ENCODE measurements at places on chromosomes 12 and 14.

DNA sequence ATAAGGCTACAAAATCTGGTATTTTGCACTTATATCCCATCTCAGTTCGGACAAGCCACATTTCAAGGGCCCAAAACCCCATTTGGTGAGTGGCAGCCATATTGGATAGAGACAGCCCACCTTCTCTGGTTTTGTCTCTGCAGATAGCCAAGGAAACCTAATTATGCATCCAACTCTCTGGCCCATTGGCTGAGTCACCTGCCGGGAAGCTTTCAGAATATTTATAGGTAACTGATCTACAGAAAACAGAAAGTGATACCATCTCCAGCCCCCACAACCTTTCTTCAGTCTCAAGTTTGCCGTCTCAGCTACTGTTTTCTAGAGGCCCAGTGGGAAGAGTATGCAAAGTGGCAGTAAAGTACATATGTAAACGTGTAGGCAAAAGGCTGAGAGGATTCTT lies 33.7 kb upstream of the PPP1CC start:
- H3K27me3 ChIP-seq = no peaks in the 10 kb centered on the region
- H3K36me3 ChIP-seq = no peaks in the 10 kb centered on the region
- no peak overlapping the region for H3K27ac ChIP-seq
- DNase-seq = no peak
- H3K4me1 ChIP-seq = no peaks in the 10 kb centered on the region
- no peak overlapping the region for H3K4me3 ChIP-seq

DNA sequence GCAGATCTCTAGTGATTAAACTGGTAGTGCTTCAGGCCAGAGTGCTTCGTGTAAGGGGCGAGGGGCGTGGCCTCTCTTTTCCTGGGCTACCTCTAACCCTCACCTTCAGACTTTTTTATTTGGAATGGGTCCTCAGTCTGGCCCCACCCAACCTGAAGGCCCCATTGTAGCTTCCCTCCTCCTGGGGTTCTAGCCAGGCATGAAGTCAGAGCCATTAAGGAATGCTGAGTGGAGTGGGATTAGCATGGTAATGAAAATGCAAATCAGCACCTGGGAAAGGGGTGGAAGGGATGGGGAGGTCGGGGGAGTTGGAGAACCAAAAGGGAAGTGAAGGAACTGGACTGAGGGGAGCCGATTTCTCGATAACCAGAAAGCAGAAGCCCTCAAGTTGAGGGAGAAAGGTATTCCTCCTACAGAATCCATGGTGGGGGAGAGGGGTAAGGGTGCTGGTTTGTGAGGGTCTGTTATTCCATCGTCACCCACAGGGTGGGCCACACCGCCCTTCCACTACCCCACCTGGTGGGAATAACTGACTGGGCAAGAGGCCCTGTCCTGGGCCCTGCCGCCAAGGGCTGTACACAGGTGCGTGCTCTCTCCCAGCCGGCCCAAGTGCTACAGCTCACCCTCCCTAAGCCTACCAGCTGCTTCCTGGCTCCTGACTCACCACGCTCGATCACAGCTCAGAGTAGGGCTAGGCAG lies 14.1 kb downstream of the ZFHX2 start:
- H3K27ac ChIP-seq = peak overlapping the region; percentile 97
- peaks cover 14% of the 10 kb centered on the region for H3K36me3 ChIP-seq
- no peak for DNase-seq

DNA sequence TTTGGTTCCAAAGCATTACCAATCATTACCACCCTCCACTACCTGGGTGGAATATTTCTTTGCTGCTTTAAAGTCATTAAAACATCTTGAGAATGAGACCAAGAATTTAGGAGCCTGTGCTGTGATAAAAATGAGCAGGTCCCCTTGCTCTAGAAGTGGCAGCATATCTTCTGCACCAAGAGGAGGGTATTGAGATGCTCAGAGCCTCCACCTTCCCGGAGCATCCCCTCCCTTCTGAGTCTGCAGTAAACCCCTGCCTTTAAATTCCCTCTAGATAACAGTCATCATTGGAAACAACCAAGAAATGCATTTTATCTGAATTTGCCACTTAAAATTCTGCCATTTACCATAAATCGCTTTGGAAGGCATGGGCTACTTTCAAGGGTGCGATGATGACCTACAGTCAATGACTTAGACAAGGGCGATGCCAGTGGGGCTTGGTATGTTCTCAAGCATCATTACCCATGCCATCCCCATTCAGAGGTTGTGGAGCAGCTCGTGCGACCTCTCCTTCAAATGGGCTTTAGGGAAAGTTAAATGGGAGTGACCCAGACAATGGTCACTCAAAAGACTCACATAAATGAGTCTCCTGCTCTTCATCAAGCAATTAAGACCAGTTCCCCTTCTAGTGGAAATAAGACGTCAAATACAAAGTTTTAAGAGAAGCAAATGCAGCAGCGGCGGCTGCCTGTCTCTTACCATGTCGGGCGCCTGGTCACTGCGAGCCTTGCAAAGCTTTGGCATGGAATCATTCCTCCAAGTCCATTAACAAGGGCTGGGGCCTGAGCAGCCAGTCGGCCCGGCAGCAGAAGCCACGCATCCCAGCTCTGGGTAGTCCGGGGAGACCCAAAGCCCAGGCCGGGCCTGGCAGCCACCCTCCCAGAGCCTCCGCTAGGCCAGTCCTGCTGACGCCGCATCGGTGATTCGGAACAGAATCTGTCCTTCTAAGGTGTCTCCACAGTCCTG lies 334.5 kb downstream of the TMEM121 start:
- H3K4me3 ChIP-seq = no peak overlapping the region
- DNase-seq = no peak
- H3K36me3 ChIP-seq = no peaks in the 10 kb centered on the region
- H3K27ac ChIP-seq = no peak overlapping the region
- no peaks in the 10 kb centered on the region for H3K27me3 ChIP-seq

DNA sequence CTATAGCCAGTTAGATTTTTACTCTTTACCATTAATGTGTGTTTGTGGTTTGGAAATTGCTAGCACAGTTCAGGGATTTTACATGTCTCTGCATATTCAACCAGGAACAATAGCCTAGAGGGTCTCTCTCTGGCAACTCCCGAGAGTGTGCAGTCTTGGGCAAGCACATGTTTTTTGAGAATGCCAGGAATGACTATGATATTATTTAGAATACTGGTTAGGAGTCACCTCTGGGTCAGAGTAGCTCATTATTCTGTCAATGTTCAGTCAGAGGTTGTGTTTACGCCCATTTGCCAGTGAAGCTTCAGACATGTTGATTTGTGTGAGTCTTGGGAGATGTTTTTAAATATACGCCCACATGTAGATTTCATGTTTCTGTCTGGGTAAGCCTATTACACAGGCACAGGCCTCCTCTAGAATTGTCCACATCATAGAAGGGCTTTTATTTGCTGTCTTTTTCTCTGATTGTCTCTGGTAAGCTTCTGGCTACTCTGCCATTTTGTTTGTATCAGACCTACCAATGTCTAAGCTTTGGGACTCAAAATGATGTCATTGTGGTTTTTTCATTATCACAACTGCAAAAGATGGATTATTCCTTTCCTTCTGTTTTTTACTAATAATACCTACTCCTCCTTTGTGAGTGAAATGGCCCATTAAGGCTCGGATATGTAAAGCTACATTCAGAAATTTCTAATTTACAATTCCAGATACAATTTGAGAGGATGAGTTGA lies 203.1 kb upstream of the PPFIA2 start:
- no peaks in the 10 kb centered on the region for H3K36me3 ChIP-seq
- no peak for DNase-seq
- H3K4me1 ChIP-seq = no peaks in the 10 kb centered on the region
- H3K27ac ChIP-seq = no peak overlapping the region
- H3K4me3 ChIP-seq = no peak overlapping the region
- no peaks in the 10 kb centered on the region for H3K27me3 ChIP-seq

- no peaks in the 10 kb centered on the region for H3K27me3 ChIP-seq
- no peak for DNase-seq
- H3K27ac ChIP-seq = no peak overlapping the region
- no peak overlapping the region for H3K4me3 ChIP-seq
- H3K36me3 ChIP-seq = no peaks in the 10 kb centered on the region
Observed at GRCh38 chr12:26269562-26270284, 74.3 kb downstream of the SSPN start.

GRCh38 chr12:62977418-62977817 lies 42.5 kb upstream of the PPM1H start:
- no peaks in the 10 kb centered on the region for H3K27me3 ChIP-seq
- DNase-seq = no peak
- H3K4me3 ChIP-seq = no peak overlapping the region
- no peaks in the 10 kb centered on the region for H3K4me1 ChIP-seq

- H3K27me3 ChIP-seq = no peaks in the 10 kb centered on the region
- H3K4me1 ChIP-seq = no peaks in the 10 kb centered on the region
- H3K4me3 ChIP-seq = no peak overlapping the region
- no peaks in the 10 kb centered on the region for H3K36me3 ChIP-seq
- no peak for DNase-seq
Observed at GRCh38 chr14:44766285-44766684, 195.5 kb downstream of the KLHL28 start.

- no peak overlapping the region for H3K4me3 ChIP-seq
- DNase-seq = no peak
- H3K4me1 ChIP-seq = no peaks in the 10 kb centered on the region
- no peaks in the 10 kb centered on the region for H3K27me3 ChIP-seq
Observed at GRCh38 chr14:75025082-75025481, 22.4 kb downstream of the EIF2B2 start.

DNA sequence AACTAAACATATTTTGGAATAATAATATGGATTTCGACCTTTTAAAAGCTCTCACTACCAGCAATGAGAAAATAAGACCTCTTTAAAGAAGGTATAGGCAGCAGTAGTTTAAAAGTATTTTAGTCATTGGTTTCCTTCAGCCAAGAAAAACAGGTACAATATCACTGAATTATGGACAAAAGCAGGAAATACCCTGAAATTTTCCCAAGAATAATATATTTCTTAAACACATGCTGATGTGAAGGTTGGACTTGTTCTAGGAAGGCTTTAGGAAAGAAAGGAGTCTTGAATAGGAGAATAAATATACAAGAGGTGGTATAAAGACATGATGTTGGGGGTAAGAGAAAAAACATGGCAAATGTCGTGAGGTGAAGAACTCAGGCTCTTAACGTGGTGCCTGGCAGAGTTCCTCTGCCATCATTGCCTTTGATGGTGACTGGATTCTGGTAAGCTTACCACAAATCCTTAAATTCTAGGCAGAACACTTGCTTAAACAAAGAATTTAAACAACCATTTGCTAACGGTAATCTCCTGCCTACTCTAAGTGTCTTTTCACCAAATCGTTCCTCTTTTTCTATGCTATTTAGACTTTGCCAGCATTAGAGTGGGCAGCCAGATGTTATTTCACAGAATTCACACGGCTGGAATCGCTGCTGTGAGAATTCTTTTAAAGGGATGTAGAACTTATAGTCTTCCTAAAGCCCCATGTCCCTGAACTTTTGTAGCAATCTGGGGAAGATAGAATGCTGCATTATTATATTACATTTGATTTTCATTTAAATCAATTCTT lies 11.9 kb upstream of the NUDT4 start:
- H3K4me1 ChIP-seq = peaks cover 4% of the 10 kb centered on the region
- H3K4me3 ChIP-seq = no peak overlapping the region
- no peaks in the 10 kb centered on the region for H3K27me3 ChIP-seq
- no peak for DNase-seq
- no peaks in the 10 kb centered on the region for H3K36me3 ChIP-seq

DNA sequence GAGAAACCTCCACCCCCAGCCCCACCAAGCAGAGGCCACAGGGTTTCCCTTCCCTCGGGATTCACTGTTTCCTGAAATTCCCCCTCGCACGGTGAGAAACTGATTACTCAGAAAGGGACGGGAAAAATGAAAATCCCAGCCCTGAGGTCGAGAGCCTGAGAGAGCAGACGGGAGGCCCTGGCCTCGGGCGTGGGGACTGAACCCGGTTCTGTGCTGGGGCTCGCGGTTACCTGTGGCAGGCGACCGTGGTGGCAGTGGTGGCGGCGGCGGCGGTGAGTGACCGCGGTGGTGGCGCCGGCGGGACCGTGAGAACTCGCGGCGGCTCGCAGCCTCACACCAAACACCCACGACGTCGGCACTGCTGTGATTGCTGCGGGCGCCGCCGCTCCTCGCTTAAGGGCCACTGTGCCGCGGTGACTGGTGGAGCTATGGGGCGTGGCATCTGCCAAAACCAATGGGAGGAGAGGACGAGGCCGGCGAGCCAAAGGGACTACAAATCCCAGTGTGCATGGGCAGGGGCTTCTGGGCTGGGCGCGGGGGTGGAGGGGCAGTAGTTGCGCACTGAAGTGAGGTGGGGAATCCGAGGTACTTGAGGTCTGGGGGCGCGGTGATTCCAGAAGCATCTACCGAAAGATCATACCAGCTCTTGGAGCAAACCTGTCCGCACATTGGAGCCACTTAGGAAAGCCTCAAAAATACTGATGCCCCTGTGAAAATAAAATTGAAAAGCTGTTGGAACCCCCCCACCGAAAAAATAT lies at the start of gene LGMN:
Gene LGMN (minus strand): TSS at position 369 of the 758 bp plus-strand sequence. CDS start 15,841 bp downstream, outside the sequence.
- H3K36me3 ChIP-seq = no peaks in the 10 kb centered on the region
- DNase-seq = peak; percentile 83
- H3K27me3 ChIP-seq = no peaks in the 10 kb centered on the region
- H3K27ac ChIP-seq = no peak within 1 kb of the TSS

GRCh38 chr14:57987051-57987450 lies 121.2 kb upstream of the SLC35F4 start:
- no peak for DNase-seq
- no peak overlapping the region for H3K27ac ChIP-seq
- H3K27me3 ChIP-seq = no peaks in the 10 kb centered on the region
- H3K4me1 ChIP-seq = peaks cover 2% of the 10 kb centered on the region

GRCh38 chr12:104779134-104779533 lies 179.0 kb downstream of the SLC41A2 start:
- H3K4me3 ChIP-seq = no peak overlapping the region
- no peaks in the 10 kb centered on the region for H3K4me1 ChIP-seq
- H3K27me3 ChIP-seq = no peaks in the 10 kb centered on the region
- no peaks in the 10 kb centered on the region for H3K36me3 ChIP-seq
- H3K27ac ChIP-seq = no peak overlapping the region

- H3K27ac ChIP-seq = no peak overlapping the region
- H3K36me3 ChIP-seq = no peaks in the 10 kb centered on the region
- no peak overlapping the region for H3K4me3 ChIP-seq
- no peaks in the 10 kb centered on the region for H3K27me3 ChIP-seq
- DNase-seq = no peak
Observed at GRCh38 chr12:106144847-106145246, 6.1 kb upstream of the NUAK1 start.
